Fibroblast of the aortic adventitia (primary cell): ENCODE measurements at places on chromosomes 1 and 21.

DNA sequence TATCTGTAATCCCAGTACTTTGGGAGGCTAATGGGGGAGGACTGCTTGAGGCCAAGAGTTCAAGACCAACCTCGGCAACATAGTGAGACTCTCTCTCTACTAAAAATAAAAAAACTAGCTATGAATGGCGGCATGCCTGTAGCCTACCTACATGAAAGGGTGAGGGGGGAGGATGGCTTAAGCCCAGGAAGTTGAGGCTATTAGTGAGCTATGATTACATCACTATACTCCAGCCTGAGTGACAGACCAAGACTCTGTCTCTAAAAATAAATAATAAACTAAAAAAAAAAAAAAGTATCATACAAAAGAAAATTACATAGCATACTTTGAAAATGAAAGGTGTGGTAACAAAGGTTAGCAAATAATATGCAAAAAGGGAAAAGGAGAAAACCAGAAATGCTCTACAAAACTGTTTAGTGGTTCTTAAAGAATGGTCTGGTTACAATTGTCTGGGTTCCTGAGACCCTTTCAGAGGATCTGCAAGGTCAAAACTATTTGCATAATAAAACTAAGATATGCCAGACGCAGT, 19.0 kb upstream of the SH2D5 start:
- DNase-seq = no peak

DNA sequence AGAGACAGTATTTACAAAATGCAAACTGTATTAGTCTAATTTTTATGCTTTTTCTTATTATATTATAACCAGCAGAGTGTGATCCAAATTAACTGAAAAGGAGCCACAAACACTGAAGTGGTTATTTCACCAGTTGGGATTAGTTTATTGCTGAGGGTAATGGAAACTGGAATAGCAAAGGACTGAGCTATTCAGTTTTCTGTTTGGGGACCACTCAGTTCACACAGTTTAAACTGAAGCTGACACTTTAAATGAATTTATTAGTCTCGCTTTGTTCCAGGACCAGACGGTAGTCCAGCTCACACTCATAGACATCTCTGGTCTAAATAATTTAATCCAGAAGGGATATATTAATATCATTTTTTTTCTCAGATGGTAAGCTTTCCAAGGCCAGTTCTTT, 410.7 kb downstream of the LTN1 start:
- no peak for DNase-seq

DNA sequence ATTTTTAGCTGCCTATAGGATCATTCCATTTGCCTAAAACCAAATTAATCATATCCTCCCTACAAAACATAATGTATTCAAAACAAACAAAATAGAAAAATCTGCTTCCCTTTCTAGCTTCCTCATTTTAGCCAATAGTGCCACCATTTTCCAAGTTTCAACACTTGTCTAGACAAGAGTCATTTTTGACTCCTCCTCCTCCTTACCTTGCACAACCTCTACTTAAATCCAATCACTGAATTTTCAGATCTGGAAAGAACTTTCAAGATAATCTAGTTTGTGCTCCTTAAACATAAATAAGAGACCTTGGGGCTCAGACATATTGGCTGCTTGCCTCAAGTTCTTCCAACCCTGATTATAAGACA, 7.4 kb downstream of the STX6 start:
- no peak for DNase-seq

DNA sequence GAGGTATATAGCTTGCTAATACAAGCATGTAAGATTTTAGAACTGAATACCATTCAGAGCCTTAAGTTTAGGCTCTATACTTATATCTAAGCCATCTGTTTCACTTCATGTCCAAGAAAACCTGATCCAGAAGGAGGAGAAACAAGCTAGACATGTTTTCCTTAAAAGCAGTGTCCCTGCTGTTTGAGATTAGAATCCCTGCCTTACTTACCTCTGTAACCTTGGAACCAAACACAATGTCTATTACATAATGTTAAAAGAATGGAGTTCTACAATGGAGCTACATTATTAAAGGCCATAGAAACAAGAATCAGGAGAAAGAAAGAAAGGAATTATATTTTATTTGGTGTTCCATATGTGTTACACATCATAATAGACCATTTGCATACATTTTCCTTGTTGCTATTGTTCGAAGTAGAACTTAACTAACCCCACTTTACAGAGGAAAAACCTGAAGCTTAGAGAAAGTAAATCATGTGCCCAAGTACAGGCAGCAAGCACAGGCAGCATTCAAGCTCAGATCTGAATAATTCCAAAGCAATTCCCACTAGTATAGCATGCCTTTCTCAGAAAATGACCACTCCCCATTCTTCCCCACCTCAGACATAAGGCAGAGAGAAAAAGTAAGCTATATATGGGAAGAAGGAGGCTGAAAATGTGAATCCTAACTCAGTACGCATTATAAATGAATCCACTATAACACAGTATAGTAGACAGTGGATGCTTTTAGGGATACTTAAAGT, 380.1 kb upstream of the SPAG17 start:
- no peak for DNase-seq
